ENCODE measurements at places on chromosomes 1 and 21.

GRCh38 chr1:203590603-203591002 is 36.0 kb upstream of the ATP2B4 start:
- no peak for DNase-seq

GRCh38 chr1:26293911-26294463 is 12.4 kb downstream of the UBXN11 start:
- DNase-seq, result no peak

DNA sequence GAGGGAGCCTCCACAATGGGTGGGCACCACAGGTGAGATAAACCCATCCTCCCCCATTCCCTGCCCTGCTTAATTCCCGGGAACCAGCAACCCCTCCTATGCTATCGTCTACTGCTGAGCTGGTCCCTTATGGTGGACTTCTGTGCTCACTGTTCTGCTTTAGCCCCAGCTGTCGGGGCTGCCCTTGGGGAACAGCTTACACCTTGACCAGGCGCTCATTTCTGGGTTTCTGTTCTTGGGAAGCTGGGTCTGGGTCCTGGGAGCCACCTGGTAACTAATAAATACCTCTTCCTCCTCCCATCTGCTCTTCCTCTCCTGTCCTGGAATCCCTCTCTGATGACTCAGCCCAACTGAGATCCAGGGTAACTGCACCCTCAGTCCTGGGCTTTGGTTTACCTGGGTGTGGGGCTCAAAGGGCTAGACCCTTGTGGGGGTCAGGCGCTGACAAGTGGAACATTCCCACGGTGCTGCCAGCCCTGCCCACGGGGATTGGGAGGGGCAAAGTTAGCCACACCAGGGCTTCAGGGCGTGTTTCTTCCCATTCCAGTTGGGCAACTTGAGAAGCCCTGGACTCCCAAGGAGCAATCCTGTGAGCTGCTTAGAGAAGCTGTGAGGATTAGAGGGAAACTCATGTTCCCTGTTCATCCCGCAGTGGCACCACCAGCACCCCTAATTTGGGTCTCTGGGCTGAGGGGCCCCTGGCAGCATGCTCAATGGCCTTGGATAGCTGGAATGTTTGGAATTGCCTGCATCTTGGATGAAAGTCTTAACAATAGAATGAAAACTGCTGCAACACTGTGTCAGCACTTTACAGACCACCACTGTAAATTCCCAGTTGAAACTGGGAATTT is 1.6 kb downstream of the PCAT6 start:
- no peak for DNase-seq

- peak; percentile 78 for DNase-seq
These were observed 44.0 kb downstream of the YARS1 start for GRCh38 chr1:32773018-32773763.

GRCh38 chr1:115757326-115757725 is 11.2 kb downstream of the CASQ2 start:
- no peak for DNase-seq

DNA sequence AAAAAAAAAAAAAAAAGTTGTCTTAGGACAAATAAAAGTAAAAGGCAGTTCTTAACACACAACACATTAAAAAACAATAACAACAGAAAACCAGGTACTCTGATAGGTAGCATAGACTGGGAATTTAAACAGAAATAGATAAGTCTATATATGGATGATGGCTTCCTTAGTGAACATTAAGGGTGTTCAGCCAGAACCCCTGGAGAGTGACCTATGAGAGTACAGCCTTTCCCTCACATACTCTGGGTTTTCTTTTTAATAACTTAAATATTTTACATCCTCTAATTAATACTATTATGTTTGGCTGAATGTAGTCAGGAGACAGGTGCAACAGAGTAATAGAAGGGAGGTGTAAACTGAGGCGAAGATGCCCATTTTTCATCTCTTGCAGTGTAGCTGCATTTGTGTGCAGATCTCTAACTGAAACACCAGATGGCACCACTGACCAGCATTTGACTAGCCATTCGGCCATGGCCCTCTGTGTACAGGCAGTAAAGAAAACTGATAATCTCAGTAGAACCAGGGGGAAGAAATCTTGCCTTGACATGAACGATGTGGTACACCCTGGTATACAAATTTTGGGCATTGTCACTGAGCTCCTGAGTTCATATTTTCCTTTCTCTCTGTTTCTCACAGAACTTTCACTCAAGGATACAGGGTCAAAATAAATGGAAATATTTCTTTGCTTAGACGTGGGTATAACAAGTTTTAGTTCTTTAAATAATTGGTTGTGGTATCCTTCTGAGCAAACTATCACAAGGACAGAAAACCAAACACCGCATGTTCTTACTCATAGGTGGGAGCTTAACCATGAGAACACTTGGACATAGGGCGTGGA is 7.6 kb downstream of the TTF2 start:
- peak; percentile 57 for DNase-seq
